Activated T-cell treated with anti-CD3 and anti-CD28 coated beads, Interleukin-2, amount 50 U/mL, for 4 hours (primary cell): ENCODE measurements at places on chromosomes 13 and 19. TPM values are rescaled to one million over a fixed set of nuclear protein-coding genes. Genes with fewer than 3 reads are reported as not detected.
A peak's percentile ranks its signal among the peaks of the same experiment; 100 is the strongest.

DNA sequence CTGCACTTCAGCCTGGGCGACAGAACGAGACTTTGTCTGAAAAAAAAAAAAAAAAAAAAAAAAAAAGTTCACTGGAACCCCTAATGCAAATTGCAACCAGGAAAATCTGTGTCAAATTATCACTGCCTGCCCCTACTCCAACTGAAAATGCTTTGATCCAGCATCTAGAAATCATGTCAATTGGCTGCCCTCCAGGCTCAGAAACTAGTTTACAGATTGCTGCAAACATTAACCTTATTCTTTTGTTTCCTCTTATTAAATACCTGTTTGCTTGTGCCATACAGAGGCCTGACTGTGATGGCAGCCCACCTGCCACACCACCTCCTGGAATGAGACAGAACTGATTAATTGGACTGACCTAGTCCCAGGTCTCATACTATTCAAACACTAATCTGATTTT is 18.6 kb upstream of the AKT2 start:
- DNase-seq: no peak

- DNase-seq: no peak
Observed at GRCh38 chr13:90968166-90968904, 379.2 kb upstream of the MIR17HG start.

- DNase-seq: no peak
Observed at GRCh38 chr13:21537105-21537504, 66.9 kb downstream of the MICU2 start.

- no peak for DNase-seq
Observed at GRCh38 chr13:112067116-112067741, at the start of gene SOX1. TSS of gene SOX1 (plus strand) at chr13:112067149. CDS start at chr13:112067659, 510 bp downstream.

DNA sequence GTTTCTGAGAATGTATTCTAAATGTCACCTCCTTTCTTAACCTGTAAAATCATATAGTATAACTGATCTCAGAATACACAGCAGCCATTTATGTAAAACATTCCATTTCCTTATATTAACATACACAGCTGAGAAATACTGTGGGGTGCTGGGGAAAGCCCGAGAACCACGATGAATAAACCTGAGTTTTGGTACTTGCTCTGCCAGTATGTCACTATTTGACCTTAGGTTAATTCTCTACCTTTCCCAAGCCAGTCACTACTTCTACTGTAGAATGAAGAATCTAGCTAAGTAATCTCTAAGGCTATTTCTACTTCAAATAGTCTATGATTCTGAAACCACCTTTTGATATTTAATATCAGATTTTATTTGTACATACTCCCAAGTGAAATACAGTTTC is 173.7 kb downstream of the TBC1D4 start:
- peak; percentile 12 for DNase-seq

The ZNF575 gene
- total RNA-seq: 1.6 TPM

The ADGRE1 gene
- total RNA-seq: 2.2 TPM
